ENCODE measurements at places on chromosomes 5 and 9.

DNA sequence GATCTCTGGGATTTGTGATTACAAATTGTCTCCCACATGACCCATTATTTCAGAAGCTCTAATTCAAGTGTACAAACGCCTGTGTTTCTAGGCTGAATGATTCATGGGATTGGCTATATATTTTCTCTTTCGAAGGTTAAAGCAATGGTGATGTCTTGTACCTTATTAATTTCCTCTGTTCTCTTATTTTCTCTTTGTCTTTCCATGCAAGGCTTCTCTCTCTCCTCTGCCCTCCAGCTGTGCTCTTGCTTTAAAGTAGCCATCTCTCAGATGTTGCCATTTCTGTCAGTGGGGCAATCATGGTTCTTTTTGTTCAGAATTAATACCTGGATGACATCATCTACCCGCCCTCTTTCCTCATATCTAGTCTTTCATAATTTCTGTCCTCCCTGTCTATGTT is 184.3 kb upstream of the ATP10B start:
- DNase-seq: no peak

- DNase-seq: no peak
Observed at GRCh38 chr9:20659474-20659967, 24.5 kb upstream of the FOCAD start.

DNA sequence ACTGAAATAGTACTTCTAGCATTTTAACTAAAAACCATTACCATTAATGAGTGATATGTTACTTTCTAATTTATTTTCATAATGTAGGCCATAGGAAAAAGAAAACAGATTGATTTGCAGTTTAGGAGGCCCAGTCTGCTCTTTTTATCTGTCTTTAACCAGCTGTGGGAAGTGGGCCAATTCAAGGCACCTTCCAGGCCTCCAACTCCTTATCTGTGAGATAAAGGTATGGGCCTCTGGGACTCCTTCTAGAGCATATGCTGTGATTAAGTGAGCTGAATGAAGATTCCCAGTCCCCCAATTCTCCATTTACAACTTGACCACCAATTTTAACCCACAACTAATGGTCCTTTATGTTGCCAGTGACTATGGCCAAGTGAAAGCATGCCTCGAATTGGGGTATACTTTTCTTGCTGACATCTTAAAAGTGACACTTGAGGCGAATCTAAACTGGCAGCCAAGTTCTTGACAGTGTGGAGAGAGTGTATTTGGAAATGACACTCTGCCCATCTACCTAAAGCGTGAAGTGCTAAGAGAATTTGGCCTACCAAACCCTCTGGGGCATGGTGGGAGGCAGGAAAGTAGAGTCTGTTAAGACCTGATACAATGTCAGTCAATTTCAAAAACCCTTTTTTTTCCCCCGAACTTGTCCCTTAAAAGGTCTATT is 88.3 kb downstream of the PIK3R1 start:
- no peak for DNase-seq

- peak; percentile 14 for DNase-seq
Observed at GRCh38 chr5:74767579-74767913, 497 bp downstream of the NSA2 start.

DNA sequence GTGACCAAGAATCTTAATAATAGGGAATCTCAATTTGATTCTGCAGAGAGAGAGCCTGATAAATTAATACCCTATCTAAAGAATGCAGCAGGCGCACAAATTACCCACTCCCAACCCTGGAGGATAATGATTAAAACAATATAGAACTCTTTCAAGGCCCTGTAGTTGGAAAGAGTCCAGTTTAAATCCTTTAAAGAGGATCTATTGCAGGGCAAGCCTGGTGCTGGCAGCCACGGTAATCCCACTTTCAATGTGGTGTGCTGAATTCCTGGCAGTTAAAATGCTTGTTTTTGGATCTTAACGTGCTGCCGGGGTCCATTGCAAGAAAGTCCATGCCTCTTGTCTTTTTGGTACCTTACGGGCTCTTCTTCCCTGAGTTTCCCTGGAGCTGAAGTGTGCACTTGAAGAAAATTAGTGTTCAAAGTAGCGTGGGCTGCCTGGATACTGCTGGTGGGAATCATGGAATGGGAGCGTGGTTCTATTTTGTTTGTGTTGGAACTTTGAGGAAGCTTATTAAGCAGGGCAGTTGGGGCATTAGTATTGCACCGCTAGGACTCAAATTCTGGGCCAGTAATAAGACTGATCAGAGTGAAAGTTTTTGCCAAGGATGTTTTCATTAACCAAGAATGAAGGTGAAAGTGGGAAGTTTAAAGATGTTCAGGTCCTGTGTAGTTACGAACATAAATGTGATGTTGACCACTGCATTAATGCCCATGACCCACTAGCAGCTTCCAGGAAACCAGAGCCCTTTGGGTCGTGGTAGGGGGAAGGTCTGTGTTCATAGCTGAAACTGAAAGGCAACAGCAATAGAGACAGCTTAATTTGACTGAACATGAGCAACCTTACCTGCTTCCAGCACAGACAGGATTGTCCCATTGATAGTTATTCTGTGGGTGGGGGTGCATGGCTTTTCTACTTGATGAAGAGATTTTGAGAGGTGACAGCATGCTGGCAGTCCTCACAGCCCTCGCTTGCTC is 20.8 kb downstream of the MARCHF6 start:
- no peak for DNase-seq
